ENCODE measurements at places on chromosomes 13 and 19. TPM values are rescaled to one million over a fixed set of nuclear protein-coding genes. Genes with fewer than 3 reads are reported as not detected.

- DNase-seq = peak; percentile 60
Measured at GRCh38 chr13:74289107-74289506, 154.9 kb upstream of the KLF12 start.

DNA sequence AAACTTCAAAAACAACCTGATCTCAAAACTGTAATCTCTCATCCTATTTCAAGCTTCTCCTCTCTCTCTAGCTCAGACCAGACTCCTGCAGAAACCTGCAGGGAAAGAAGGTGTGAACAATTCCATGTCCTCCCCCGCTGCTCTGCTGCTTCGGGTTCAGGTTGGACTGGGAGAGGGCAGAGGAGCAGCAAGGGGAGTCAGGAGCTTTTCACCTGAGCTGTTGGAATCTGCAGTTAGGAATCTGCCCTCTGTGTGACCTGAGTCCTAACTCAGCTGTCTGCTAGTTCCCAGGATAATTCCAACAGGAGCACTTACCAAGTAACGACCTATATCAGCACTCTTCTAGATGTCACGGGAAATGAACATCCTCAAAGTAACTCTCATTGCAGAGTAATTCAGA is 118.3 kb downstream of the DNAJC15 start:
- DNase-seq = no peak

DNA sequence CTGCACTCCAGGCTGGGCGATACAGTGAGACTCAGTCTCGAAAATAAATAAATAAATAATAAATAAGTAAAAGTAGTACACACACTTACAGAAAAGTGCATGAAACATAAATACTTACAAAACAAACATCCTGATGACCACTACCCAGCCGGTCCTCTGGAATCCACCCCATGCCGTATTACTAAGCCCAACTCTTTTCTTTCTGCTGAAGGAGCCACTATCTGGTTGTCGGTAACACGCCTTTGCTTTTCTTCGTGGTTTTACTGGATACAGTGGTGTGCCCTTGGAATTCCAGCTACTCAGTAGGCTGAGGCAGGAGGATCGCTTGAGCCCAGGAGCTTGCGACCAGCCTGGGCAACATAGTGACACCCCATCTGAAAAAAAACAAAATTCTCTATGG is 39.4 kb downstream of the CELF5 start:
- DNase-seq = no peak

- peak; percentile 4 for DNase-seq
Measured at GRCh38 chr13:93976528-93976927, 503.0 kb downstream of the DCT start.

DNA sequence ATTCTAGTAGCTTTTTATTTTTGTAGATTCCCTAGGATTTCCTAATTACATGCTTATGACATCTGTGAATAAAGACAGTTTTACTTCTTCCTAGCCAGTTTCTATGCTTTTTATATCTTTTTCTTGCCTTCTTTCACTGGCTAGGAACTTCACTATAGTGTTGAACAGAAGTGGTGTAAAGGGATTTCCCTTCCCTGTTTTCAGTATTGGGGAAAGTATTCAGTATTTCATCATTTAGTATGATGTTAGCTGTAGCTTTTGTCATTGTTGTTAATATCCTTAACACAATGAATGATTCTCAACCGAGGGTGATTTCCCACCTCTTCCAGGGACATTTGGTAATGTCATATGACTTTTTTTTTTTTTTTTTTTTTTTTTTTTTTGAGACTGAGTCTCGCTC is 77.3 kb downstream of the SLC6A16 start:
- DNase-seq = no peak

GRCh38 chr13:33758113-33758512 is 59.8 kb upstream of the RFC3 start:
- DNase-seq = no peak

DNA sequence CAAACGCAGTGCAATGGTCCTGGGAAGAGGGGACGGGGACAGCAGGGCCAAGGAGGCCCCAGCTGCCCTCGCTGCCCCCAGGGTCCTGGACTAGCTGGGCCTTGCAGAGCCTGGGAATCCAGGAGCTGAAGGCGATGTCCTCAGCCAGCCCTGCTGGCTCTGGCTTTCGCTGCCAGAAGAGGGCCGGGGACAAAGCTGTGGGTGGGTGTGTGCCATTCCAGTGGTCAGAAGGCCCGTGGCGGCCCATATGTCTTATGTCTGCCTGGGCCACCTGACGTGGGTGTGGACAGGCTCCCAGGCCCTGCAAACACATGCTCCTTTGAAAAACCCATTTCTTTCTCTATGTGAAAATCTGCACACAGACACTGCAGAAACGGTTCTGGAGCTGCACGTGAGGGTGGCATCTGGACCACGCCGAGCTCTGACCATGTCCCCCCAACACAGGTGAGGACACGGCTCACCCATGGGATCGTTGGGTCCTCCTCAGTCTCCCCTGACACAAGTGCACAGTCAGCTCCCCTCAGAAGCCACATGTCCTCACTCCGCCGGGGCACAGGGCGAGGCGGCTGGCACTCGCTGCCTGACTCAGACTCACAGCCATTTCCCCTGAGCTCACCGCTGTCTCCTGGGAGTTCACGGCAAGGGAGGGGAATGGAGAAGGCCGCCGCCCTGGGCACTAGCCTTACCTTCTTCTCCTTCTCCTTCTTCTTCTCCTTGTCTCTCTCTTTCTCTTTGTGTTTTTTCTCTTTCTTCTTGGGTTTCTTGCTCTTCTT is 16.9 kb downstream of the IZUMO4 start:
- no peak for DNase-seq

ZNF121 gene
- total RNA-seq = 71.2 TPM

- no peak for DNase-seq
Measured at GRCh38 chr13:46197299-46198048, 14.3 kb upstream of the LRRC63 start.

GRCh38 chr13:109123971-109124370 is 494.6 kb downstream of the MYO16 start:
- no peak for DNase-seq

DNA sequence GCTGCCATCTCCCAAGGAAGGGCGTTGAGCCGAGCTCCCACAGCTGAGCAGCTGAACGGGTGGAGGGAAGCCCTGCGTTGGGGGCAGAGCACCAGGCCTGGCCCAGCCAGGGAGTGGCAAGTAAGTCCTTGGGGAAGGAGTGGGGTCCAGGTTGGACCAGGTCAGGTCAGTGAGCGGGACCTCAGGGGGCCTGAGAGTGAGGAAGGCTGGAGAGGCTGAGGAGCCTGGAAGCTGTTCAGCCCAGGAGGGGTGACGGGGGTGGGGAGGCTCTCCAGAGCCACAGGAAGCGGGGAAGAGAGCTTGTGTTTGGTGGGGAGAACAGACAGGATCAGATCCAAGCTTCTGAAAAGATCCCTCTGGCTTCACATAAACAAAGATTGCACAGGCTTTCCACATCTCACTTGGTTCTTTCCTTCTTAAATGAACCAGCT is 55.4 kb upstream of the ATP12A start:
- DNase-seq = no peak

- DNase-seq = no peak
Measured at GRCh38 chr13:84086847-84087162, 204.5 kb upstream of the SLITRK1 start.

DNA sequence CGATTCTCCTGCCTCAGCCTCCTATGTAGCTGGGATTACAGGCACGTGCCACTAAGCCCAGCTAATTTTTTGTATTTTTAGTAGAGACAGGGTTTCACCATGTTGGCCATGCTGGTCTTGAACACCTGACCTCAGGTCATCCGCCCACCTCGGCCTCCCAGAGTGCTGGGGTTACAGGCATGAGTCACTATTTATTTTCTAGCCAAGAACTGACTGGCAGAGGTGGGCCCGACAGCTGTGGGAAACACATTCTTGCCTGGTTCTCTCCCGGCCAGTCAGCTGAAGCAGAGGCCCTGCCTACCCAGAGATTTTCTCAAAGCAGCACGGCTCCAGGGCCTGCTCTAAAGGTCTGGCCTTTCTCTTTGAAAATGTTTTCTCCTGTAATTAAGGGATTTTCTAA is 108.0 kb downstream of the KCTD15 start:
- DNase-seq = peak; percentile 19

- DNase-seq = no peak
Measured at GRCh38 chr13:68254151-68254550, 1024.0 kb upstream of the PCDH9 start.

DNA sequence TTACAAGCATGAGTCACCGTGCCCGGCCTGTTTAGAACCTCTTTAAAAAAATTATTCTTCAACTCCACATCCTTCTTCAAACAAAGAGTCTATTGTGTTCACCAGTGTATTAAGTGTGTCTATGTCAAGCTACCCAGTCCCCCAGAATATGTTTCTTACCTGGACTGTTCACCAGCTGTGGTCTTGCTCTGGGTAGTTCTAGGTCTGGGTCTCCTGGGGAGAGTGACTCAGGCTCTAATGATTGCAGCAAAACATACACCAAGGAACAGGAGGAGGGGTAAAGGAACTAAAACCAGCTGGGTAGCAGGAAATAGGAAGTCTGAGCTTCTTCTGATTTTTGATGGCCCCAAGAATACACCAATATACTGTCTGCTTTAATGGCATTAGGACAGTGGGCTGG is at the start of gene FPR1:
Gene FPR1, minus strand, starts transcription at position 224 of the 400 bp plus-strand sequence. CDS start 4,884 bp downstream, outside the sequence.
- DNase-seq = peak; percentile 3

C19orf67 gene
- not detected for total RNA-seq

- peak; percentile 55 for DNase-seq
Measured at GRCh38 chr13:41311406-41312175, 524 bp downstream of the NAA16 start.

- peak; percentile 80 for DNase-seq
Measured at GRCh38 chr13:23583491-23583890, 13.3 kb downstream of the TNFRSF19 start.

- peak; percentile 88 for DNase-seq
Measured at GRCh38 chr19:752652-753517, 2.0 kb downstream of the MISP start.

DNA sequence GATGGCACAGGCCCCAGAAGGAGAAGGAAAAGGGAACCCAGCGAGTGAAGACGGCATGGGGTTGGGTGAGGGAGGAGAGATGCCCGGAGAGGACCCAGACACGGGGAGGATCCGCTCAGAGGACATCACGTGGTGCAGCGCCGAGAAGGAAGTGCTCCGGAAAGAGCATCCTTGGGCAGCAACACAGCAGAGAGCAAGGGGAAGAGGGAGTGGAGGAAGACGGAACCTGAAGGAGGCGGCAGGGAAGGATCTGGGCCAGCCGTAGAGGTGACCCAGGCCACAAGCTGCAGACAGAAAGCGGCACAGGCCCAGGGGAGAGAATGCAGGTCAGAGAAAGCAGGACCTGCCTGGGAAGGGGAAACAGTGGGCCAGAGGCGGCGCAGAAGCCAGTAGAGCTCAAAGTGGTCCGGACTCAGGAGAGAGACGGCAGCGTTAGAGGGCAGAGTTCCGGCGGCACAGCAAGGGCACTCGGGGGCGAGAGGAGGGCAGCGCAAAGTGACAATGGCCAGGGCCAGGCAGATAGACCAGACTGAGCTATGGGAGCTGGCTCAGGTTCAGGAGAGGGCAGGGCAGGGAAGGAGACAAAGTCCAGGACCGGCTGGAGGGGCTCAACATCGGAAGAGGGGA is 1.1 kb downstream of the PPP1R12C start:
- DNase-seq = peak; percentile 43

DNA sequence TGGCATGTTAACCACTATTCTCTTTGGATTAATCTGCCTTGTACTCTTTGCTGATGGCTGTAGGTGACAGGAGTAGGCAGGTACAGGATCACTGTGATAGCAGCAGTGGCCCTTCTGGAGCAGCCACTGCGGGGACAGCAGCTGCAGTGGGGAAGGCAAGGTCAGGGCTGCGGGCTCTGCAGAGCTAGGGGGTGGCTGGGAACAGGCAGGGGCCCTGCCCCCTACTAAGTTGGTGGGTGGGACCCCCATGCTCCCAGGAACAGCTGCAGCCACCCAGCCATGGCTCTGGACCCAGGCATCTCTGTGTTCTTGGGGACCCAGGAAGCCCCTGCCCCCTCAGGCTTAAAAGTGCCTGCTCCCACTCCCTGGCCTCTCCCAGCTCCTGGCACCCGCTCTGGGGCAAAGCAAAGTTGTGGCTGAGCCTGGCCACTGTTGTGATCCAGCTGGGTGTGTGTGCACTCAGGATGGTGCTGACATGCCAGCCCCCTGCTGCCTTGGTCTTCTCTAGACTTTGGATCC is 302.4 kb downstream of the PCDH20 start:
- DNase-seq = no peak

GRCh38 chr13:100560498-100561157 is 28.0 kb downstream of the GGACT start:
- DNase-seq = no peak

DNA sequence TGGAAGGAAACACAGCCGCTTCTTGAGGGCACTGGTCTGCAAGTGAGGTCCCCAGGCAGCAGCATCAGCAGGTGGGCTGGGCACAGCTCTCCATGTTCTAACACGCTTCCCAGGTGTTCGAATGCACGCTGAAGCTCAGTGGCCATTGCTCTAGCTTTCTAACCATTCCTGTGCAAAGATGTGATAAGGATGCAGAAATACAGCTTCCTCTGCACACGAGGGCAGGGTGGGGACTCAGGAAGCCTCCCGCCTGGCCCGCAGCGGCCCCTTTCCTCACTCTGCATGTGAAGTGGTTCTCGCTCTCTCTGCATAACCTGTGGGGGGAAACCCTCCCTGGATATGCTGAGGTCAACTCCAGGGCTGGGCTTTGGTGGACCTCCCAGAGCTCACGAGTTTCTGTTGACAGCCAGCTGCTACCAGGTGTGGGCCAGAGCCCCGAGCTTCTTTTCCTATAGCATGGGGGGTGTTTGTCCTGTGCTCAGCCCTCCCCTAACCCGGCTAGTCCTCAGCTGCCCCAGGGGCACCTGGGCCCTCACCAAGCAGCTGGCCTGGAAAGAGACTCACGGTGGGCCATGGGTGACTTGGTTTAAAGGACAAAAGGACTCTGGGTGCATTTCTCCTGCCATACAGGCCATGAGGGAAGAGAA is 168.2 kb downstream of the TEX29 start:
- DNase-seq = no peak

- DNase-seq = no peak
Measured at GRCh38 chr19:30745476-30745985, 373.3 kb downstream of the ZNF536 start.

DNA sequence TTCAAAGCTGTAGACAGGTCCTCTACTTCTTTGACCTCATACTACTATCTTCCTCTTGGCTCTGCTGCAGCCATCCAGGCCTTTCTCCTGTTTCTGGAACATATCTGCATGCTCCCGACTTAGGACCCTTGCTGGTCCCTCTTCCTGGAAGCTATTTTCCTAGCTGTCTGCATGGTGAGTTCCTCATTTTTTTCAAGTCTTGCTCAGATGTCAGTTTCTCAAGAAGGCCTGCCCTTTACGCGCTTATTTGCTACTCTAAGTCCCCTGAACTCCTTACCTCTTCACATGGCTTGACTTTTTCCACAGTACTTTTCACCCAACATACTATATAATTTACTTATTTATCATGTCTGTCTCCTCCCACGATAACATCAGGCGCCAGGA is 31.4 kb downstream of the DNAJC3 start:
- DNase-seq = no peak

CYP2A13 gene
- not detected for total RNA-seq

CEACAM16 gene
- 0.73 TPM for total RNA-seq

HSD17B14 gene
- not detected for total RNA-seq

DNA sequence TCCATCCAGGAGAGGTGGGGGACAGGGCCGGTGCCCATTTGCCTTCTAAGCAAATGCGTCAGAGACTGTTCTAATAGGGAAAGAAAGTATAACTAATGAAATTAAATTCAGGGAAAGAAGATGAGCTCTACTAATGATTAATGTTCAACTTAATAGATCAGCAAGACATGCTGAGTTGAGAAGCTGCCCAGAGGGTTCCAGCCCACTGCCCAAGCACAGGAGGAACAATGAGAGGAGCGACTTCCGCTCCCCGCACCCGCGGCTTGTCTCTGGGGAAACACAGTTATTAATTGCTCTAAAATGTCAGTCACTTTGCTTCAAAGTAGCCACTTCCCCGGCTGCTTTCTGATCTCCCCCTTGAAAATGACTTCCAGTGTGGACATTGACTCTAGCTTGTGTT is 331.3 kb downstream of the UQCRFS1 start:
- DNase-seq = no peak

GRCh38 chr13:23707674-23708073 is 137.5 kb downstream of the TNFRSF19 start:
- no peak for DNase-seq
